ENCODE measurements at places on chromosomes 13 and 19.

GRCh38 chr19:8127311-8127710 is 22.1 kb downstream of the FBN3 start:
- no peak for DNase-seq

DNA sequence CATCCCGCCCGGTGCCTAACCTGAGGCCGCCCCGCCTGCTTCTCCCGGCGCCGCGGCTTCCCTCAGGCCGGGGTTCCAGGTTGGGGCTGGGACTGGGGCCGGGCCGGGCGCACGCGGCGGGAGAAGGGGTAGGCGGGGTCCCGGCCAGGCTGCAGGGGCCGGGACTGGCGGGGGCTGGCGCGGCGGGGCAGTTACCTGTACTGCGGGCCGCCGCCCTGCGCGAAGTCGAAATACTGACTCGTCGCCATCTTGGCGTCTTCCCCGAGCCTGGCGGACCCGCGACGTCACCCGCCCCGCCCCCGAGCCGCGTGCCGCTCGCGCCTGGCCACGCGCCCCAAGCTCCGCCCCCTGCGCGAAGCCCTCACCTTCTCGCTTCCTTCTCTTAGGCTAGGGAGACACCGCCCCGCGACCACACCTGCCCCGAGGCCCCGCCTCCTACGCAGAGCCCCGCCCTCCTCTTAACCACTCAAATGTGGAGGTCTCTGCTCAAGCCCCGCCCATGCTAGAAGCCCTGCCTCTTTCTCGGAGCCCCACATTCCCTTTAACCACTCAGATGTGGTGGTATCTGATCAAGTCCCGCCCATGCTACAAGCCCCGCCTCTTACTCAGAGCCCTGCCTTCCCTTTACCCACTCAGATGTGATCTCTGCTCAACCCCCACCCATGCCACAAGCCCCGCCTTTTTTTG is at the start of gene ZFR2:
Gene ZFR2 (minus strand): TSS at position 269 of the 687 bp plus-strand sequence. CDS start 21 bp downstream, at position 248.
- DNase-seq: no peak

- DNase-seq: no peak
Measured at GRCh38 chr13:43808676-43809075, 21.9 kb upstream of the ENOX1 start.

- DNase-seq: no peak
Measured at GRCh38 chr13:43924549-43925245, 45.0 kb downstream of the LACC1 start.

DNA sequence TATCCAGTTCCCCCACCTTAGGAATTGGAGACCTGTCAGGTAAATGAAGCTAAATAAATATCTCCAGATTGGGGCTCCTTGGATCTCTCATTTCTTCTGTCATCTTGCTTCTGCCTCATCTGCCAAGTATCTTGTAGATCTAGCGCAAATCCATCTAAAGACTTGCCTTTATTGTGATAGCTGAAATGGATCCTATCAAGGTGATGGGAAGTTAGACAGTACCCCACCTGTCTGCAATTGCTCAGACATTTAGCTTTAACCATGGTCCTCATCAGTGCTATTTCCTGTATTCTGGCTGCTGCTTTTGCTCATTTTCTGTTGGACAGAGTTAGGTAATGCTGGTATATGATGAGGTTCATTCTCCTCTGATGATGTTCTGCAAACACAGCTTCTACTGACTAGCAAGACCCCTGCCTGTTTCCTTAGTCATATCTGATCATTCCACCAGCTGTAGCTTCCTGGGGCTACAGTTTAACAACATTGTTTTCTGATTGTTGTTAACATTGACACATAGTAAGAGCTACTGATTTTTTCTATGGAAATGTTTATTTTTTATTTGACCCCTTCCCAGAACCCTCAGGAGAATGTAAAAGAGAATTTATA is 340.0 kb downstream of the DCT start:
- DNase-seq: peak; percentile 73

DNA sequence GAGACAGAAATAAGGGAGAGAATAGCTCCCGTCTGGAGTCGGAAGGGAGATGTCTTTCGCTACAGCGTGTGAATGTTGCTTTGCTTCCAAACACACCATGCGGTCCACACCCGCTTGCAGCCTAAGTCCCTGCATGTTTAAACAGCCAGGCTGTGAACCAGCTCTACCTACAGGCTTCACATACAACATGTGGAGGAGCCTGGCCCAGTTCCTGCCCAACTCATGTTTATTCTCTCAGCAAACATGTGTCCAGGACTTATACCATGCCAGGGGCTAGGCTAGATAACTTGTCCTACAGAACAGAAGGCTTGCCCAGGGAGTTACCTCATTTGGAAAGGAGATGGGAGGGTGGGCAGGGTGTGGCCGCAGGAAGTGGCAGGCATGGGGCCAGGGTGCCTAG is 181.5 kb downstream of the FOXO1 start:
- no peak for DNase-seq

DNA sequence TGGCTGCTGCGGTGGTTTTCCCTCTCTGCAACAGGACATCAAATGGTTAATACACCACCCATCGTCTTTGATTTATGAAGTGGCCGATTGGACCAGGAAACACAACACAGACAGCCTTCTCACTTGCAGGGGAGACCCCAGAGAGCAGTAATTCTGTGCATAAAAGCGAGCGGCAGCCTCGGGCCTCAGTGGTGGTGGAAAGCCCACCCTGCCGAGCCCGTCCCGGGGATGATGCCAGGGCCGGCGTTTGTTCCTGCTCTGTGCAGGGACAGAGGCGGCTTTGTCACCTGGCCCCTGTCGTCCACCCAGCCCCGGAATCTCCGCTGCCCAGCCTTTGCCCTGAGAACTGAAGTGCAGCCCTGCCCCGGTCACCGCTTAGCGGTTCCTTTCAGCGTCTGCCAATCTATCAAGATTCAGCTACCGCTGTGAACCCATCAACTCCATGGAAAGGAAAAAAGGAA is 184.4 kb downstream of the TSHZ3 start:
- peak; percentile 13 for DNase-seq

- no peak for DNase-seq
Measured at GRCh38 chr13:24272452-24273161, 36.8 kb upstream of the C1QTNF9 start.
